ENCODE measurements at places on chromosomes 11 and 22.

- peak; percentile 63 for DNase-seq
These were observed 120.5 kb upstream of the RASSF10 start for GRCh38 chr11:12888525-12889158.

- no peak for DNase-seq
These were observed 31.0 kb upstream of the OR10G7 start for GRCh38 chr11:124072147-124072546.

DNA sequence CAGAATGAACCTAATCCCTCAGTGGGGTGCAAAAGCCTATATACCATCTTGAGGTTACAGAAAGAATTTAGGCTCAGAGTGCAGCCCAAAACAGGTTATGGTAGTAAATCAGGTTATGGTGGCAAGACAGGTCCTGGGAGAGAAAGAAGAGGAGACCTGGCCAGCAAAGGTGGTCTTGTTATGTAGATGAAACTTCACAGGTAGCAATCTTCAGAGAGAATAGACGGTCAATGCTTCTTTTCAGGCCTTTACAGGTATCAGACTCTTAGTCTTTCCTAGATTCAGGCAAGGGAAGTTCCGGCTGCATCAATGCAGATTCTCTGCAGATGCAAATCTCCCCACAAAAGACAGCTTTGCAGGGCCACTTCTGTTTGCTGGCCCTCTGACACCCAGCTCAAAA, 45.8 kb upstream of the SORL1 start:
- no peak for DNase-seq

- DNase-seq, result no peak
These were observed 134.3 kb downstream of the NECTIN1 start for GRCh38 chr11:119594639-119595249.

DNA sequence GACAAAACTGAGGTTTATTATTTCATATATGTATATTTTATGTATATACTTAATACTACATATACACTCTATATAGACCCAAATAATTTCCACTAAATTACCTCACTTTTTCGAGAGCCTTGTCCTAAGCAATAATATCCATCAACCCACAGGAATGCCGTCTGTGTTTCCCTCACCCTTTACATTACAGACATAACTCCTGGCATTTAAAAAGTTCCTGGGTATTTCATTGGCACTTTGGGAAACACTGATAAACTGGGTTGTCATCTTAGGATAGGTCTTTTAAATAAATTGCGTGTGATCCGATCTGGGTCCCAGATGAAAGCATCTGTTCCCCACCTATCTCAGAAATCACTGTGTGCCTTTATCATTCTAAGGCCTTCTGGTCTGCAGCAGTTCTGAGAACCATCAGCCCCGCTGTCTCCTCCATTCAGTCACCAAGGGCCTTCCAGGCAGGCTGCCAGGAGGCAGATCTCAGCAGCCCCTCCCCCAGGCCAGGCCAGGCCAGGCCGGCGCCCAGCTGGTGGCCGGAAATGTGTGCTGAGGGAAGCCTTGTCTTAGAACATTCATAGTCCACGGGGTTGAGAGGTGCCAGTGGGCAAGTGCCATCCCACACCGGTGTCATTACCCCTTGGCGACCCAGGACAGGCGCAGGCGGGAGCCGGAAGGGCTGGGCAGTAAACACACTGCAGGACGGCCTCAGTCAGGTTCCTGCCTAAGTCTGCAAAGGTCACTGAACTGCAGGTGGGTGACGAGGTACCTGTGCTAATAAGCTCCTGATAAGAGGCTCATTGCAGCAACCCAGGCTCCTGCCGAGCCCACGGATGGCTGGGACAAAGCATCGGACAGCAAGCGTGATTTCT, 3.3 kb downstream of the FGF19 start:
- peak; percentile 50 for DNase-seq

DNA sequence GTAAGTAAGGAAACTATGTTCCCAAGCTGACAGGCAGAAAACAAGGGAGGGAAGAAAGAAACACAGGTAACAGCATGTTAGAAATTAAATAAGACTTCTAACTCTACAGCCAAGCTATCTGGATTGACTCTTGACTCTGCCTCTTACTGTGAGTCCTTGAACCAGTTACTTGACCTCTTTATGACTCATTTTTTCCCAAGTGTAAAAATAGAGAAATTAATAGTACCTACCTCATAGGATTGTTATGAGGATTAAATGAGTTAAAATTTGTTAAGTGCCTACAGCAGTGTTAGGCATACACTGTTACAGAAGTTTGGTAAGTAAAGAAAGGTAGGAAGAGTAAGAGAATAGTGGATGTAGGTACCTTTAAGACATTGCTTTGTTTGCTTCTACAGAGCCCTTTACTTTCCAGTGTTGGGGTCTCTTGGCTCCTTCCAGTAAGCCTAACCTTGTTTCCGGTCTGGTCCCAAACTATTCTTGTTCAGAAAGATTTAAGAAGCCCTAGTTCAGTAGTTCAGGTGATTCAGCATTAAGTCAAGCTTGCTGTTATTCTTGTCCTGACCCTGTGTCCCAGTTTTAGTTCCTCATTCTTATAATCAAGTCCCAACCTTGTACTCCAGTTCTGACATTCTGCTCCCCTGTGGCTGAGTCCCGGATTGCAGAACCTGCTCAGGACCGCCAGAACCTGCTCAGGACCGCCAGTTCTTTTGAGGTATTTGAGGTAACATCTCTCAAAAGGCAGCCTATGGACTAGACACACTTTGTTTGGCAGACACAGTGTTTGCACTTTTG, 963.4 kb upstream of the CCDC90B start:
- DNase-seq, result no peak

GRCh38 chr22:35346596-35347220, 34.2 kb upstream of the HMOX1 start:
- DNase-seq, result no peak

DNA sequence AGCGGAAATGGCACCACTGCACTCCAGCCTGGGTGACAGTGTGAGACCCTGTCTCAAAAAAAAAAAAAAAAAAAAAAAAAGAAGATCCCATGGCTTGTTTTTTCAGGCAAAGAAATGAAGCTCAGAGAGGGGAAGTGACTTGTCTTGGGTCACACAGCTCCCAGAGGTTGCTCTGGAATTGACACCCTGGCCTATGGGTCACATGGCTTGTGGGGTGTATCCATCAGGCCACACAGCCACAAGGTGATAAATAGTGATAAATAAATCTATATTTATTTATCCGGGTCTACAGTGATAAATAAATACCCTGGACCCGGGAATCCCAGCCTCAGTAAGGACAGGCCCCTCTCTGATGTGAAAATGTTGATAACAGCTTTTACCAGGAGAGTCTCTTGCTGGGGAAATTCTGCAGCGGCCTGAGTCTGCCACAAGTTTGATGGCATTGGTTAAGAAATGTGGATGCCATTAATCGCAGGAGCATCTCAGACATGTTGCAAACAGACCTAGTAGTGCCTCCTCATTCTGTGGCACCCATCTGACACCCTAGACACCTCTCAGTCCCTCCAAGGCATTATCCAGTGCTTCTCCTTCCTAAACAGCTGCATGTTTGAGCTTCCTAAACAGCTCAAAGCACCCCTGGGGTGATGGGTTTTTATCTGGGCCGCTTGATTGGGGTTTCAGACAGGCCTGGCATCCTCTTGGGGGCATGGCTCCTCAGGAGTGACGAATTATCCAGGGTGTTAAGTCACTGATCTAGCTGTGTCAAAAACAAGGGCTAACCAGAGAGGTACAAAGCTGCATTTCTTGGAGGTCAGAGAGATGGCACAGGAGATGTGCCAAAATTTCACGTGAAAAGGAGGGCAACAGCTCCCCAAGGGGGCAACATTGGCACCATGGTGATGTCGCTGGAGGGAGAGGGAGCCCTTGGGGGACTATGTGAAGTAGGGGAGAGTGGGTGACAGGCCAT, 1.9 kb upstream of the EMID1 start:
- DNase-seq, result no peak

GRCh38 chr11:10514709-10515108, 26.3 kb downstream of the RNF141 start:
- no peak for DNase-seq

- peak; percentile 12 for DNase-seq
These were observed 6.9 kb downstream of the KMT5B start for GRCh38 chr11:68206211-68206610.

GRCh38 chr11:73176145-73176873, 34.2 kb upstream of the FCHSD2 start:
- no peak for DNase-seq

- no peak for DNase-seq
These were observed 22.2 kb downstream of the RRAS2 start for GRCh38 chr11:14336507-14337503.

- DNase-seq, result no peak
These were observed 71.5 kb downstream of the CYTH4 start for GRCh38 chr22:37353839-37354238.

DNA sequence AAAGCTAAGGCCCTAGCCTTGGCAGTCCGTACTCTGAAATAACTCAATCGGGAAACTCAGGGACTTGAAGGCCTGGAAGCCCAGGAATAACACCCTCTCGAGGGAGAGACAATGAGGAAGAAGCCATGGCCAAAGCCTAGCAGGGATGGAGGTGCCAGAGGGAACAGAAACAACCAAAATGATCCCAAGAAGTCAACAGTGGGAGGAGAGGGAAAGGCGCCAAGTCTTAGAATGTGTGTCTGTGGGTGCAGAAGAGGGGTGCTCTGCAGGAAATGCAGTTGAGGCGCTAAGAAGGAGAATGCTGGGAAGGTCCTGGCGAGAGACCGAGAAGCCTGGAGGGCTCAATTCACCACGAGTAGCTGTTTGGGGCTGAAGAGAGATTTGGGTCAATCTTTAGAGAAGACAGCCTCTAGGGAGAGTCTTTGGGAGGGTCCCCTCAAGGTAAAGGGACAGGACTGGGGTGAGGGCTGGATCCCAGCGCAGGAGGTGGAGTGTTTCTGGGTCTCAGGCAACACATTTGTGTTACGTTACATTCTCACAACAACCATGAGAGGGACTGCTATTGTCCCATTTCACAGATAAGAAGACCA, 760 bp upstream of the MAPK8IP1 start:
- DNase-seq, result no peak

GRCh38 chr11:2704896-2705606, 5.3 kb upstream of the KCNQ1OT1 start:
- DNase-seq, result no peak

GRCh38 chr11:115761348-115761747, 257.1 kb upstream of the CADM1 start:
- DNase-seq, result no peak

DNA sequence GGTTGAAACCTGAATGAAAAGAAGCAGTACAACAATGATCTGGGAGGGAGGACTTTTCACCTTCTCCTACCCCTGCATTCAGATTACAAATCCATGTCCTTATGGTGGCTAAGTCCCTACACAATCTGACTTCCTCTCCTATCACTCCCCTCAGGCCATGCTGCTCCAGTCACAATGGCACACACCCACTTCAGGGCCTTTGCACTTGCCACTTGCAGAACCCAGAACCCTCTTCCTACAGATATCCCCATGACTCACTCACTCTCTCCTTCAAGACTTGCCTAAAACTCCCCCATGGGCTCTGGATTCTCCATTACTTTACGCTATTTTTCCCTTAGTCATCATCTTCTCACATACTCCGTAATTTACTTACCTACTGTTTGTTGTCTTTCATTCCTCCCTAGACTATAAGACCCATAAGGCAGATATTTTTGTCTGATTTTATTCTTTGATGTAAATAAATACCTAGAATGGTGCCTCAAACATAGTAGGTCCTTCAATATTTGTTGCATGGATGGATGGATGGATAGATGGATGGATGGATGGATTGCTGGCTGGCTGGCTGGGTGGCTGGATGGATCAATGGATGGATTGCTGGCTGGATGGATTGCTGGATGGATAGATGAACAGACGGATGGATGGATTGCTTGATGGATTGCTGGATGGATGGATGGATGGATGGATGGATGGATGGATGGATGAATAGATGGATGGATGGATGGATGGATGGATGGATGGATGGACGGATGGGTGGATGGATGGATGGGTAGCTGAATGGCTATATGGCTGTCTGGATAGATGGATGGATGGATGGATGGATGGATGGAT, 94.7 kb upstream of the NAV2 start:
- DNase-seq, result no peak

GRCh38 chr11:44525473-44526252, 39.8 kb upstream of the CD82 start:
- no peak for DNase-seq

DNA sequence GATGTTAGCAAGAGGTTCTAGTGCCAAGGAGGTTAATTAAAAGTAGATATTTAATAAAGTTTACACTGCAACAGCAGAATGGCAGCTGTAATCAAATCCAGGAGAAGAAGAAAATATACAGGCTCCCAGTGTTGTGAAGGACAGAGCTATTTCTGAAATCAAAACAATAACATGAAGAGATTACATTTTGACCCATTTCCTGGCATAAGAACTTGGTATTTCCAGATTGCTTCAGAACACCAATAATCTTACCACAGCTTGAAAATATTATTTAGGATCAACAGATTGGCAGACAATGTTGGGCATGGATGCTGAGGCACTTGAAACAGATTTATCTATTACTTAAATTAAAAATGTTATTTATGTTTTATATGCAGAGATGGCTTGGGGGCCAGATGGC, 692.5 kb downstream of the KCNA4 start:
- no peak for DNase-seq

DNA sequence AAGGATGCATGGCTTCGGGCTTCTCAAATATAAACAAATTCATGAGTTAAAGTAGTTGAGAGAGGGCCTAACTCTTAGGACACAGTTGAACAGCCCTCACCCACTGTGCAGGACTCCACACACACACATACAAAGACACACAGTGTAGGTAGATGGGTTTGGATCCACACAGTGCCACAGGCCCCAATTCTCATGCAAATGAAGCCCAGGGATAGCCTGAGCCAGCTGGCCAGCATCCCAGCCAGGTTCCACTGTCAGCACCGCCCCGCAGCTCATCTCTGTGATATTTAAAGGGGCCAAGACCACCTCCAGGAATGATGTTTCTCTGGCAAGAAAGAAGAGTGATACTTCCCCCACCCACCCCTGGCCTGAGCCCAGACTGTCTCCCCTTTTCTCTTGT, 11.7 kb downstream of the SLC35C1 start:
- DNase-seq, result no peak

DNA sequence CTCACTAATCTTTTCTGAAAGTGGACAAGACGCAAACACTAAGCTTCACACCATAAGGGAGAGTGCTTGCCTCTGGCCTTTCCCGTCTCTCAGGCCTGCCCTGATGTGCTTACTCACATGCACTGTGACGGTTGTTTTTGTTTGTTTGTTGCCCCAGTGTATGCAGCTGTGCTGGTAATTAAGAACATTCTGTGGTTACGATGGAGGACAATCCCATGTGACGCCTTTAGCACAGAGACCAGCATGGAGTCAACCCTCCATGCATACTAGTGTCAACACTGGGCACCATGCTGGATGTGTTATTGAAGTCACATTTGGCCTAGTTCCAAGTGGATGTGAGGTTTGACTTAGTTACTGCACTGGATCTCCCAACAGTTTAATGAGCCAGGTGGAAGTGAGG, 27.8 kb upstream of the CDON start:
- peak; percentile 5 for DNase-seq

- DNase-seq, result no peak
These were observed 21.5 kb downstream of the CYTH4 start for GRCh38 chr22:37303821-37304274.

Measured in NCI-H446 (cell line).